ENCODE measurements at places on chromosomes 1 and 21. TPM values are rescaled to one million over a fixed set of nuclear protein-coding genes. Genes with fewer than 3 reads are reported as not detected.

The FALEC gene
- not detected for total RNA-seq

The KRTAP11-1 gene
- not detected for total RNA-seq

The L1TD1 gene
- under 0.01 TPM for total RNA-seq

The CFHR1 gene
- total RNA-seq: not detected

The FCRLB gene
- total RNA-seq: 0.26 TPM

The SWT1 gene
- total RNA-seq: 2.9 TPM

The ANKRD35 gene
- total RNA-seq: 3.7 TPM

The BNIPL gene
- total RNA-seq: 4.7 TPM

The FCRLA gene
- under 0.01 TPM for total RNA-seq

The CFAP141 gene
- total RNA-seq: not detected

The LCE1B gene
- total RNA-seq: not detected

The SYT11 gene
- 0.77 TPM for total RNA-seq

The SELENON gene
- total RNA-seq: 3.4 TPM

The SPATA46 gene
- total RNA-seq: not detected

The IVL gene
- total RNA-seq: 1.6 TPM

The GPR25 gene
- total RNA-seq: not detected

The KRTAP10-6 gene
- total RNA-seq: not detected

The PDIK1L gene
- 8.4 TPM for total RNA-seq

The GJA8 gene
- not detected for total RNA-seq

Measured in bronchial epithelial cell (primary cell).